ENCODE measurements at places on chromosomes 11 and 22.

GRCh38 chr22:50489363-50490243 is 2.9 kb downstream of the MIOX start:
- no peak for DNase-seq

DNA sequence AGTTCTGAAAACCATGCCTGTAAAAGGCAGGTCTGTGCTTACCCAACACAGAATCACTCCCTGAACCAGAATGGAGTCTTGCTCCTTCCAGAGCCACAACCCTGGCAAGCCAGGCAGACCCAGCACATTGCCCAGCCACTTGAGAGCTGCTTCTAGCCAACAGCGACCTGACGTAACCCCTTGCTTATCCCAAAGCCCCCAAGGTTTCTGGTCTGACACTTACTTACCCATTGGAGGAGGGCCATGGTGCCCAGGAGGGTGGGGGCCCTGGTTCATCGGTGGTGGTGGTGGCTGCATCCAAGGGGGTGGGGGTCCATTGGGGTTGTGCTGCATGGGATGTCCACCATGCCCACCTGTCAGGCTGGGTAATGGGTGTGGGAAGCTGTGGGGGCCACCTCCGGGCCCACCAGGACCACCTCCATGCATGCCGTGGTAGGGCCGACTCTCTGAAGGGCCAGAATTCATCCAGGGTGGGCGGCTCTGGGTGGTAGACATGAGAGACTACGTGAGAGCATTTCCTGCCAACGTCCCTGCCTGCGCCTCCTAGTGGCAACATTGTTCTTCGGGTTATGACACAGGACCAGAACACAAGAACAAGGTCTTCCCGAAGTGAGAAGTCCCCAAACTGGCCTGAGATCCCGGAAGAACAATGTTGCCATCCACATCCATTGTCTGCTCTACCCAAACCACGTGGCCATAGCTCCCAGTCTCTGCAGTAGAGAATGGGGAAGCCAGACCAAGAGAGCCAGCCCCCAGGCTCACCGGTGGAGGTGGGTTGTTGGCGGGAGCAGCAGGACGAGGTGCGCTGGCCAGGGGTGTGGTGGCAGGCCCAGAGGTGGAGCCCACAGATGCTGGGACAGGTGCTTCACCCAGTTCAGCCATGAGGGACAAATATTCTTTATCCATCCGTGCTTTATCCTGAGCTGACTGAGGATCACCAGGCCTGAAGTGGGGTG is 7.8 kb upstream of the PYGM start:
- DNase-seq = no peak

GRCh38 chr22:39655004-39655579 is 84.5 kb downstream of the CACNA1I start:
- DNase-seq = no peak

GRCh38 chr11:95297680-95298452 is 66.9 kb upstream of the SESN3 start:
- no peak for DNase-seq

GRCh38 chr22:38704654-38705234 is 1.0 kb upstream of the GTPBP1 start:
- DNase-seq = peak; percentile 11

DNA sequence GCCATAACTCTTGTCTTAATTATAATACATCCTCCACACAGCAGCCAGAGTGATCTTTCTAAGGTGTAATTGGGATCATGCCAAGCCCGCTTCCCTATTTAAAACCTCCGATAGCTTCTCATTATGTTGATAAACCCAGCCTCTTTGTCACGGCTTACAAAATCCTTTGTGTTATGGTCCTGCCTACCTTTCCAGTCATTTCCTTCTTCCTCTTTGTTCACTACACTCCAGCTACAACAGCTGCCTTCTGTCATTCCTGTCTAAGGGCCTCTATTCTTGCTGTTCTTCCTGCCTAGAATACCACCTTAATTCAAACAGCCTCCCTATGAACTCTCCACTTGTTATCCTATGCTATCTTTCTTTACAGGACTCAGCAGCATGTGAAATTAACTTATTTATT is 70.6 kb upstream of the CAPRIN1 start:
- DNase-seq = no peak

- DNase-seq = no peak
These were observed 18.4 kb downstream of the STIM1 start for GRCh38 chr11:3873712-3874349.

DNA sequence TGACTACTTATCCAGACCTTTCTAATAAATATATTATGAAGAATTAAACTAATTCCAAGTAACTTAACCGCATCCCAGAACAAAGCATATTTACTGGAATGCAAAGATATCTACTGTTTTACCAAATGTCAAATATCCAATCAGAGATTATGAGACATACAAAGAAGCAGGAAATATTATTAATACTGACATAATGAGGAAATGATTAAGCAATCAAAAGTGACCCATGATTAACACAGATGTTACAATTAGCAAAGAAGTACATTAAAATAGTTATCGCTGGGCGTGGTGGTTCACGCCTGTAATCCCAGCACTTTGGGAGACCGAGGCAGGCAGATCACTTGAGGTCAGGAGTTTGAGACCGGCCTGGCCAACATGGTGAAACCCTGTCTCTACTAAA is 105.2 kb downstream of the WNT7B start:
- no peak for DNase-seq

- DNase-seq = no peak
These were observed 96.5 kb downstream of the DSCAML1 start for GRCh38 chr11:117700551-117700950.

DNA sequence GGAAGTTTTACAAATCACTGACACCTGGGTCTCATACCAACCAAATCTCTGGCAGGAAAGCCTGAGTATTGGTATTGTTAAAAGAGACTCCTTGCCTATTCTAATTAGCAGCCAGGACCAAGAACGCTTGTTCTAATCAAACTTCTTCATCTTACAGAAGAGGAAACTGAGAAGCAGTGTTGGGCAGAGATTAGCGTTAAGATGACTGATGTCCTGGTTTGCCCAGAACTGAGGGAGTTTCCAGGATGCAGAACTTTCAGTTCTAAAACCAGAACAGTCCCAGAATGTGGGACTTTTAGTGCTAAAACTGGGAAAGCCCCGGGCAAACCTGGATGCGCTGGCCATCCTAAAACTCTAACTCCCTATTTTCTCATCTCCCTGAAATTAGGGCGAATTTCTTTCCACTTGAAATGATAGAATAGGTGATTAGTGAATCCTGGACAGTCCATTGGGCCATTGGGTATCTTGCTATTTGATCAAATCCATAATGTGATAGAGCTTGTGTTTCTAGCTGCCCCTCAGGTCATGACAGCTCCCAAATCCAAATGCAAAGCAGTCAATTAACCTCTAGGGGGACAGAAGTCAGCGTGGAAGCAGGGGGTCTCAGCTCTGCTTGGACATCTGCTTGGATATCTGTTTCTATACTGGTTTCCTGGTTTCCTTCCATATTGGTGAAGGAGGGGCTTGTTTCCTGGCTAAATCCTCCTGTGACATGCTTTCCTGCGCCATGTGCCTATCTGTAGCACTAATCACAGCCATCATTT is 16.0 kb upstream of the TMPRSS13 start:
- DNase-seq = no peak

DNA sequence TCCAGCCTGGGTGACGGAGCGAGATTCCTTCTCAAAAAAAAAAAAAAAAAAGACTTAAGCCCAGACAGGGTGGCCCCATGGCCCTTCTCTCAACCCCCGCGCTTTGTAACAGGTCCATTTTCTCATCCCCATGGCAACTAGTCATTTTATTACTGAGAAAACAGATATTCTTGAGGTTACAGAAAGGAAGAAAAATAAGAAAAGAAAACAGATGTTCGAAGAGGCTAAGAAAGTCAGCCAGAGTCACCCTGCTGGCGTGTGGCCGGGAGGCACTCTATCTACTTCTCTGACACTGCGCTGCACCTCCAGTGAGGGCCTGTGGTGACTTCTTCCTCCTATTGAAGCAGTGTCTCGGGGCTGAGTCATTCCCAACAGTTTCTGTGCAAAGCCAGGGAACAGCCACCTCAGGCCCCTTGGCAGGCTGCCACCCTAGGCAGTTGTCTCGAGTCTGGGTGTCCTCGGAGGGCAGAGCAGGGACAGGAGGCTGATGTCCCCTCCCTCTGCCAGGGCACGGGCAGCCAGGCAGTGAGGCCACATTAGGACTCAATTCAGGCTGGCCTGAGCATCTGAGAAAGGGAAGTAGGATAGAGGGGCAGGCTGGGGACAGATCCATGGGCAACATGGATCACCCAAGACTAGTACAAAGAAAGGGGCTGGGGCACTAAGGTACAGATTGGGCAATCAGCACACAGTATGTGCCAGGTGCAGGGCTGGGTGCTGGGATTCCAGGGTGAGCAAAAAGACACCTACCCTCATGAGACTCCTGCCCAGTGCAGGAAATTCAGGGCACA is 16.4 kb upstream of the SYVN1 start:
- DNase-seq = peak; percentile 65

GRCh38 chr11:11425806-11426205 is 72.8 kb upstream of the CSNK2A3 start:
- no peak for DNase-seq

- no peak for DNase-seq
These were observed 1.9 kb downstream of the SMTNL1 start for GRCh38 chr11:57539342-57539741.

- DNase-seq = no peak
These were observed 119.5 kb upstream of the B3GAT1 start for GRCh38 chr11:134531327-134532130.

DNA sequence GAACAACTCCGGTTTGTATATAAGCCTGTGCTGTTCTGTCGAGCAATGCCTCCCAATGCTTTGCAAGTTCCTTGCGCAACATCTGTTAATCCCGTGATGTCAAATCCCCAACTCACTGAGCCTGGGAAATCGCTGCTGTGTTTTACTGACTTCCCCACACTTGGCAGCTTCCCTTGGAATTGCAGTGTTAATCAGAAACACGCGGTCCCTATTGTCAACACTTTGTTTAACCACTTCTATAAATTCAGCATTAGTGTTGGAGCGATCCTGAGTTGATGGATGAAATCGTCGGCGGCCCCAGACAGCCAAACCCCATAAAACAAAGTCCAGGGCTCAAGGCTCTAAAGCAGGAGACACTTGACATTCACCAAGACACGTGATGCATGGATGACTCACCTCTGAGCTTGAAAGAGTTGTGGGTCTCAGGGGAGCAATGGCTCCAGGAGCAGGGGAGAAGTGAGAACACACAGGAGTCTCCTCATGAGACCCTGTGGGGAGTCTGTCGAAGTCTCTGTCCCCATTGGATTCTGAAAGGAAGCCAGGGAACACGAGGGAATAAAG is 555.3 kb downstream of the MIAT start:
- no peak for DNase-seq

GRCh38 chr11:65115361-65116082 is 2.0 kb downstream of the ZNHIT2 start:
- no peak for DNase-seq
